ENCODE measurements at places on chromosomes 11 and 22. TPM values are rescaled to one million over a fixed set of nuclear protein-coding genes. Genes with fewer than 3 reads are reported as not detected.

DNA sequence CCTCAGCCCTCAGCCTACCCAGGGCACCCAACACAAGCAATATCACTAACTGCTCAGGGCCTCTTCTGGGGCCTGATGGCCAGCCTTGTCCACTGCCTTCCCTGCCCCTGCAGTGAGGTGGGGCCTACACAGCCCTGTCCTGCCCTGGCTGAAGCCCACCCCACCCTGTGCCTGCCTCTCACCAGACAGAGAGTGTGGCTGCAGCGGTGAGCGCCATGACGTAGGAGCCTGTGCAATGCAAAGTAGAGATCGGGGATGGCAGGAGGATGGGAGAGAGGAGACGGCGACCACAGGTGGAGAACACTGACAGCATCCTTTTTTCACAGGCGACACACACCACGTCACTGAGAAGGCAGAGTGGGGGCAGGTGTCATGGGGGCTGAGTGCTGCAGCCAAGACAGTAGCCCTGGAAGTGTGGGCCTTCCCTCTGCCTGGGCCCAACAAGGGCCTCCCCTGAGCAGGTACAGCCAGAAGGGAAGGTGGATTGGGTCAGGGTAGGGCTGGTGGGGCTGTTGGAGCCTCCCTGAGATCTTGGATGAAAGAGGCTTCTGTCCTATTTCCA is 65.3 kb upstream of the CLTCL1 start:
- DNase-seq, result no peak

DNA sequence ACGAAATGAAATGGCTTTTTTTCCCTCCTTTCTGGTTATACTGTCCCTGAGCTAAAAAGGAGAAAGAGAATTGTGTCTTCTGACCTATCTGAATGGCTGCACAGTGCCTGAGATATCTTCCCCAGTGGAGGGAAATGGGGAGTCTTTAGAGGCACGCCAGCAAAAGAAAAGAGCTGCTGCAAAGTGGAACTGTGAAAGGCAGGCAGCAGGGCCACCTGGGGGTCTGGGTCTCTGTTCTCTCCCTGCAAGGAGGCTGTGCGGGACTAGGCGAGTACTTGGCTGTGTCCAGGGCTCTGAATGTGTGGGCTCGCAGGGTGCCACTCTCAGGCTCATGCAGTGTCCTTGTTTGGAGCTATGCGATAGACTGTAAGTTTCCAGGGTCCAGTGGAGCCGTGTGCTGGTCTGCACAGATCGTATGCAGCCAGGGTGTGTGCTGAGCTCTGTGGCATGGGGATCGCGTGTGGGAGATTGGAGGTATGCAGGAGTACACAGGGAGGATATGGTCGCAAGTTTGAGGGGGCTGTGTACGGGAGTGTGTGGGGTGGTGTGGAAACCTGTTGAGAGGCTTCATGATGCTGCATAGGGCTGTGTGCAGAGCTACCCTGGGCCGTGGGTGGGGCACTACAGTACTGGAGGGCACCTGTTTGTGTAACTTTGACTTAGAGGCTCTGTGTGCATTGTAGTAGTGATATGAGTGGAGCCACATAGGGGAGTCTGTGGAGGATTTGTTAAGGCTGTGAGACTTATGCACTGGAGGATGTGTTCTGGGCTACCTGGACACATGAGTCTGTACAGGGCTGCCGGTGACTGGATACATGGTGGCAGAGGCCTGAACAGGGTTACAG is 70.1 kb upstream of the OLFML1 start:
- no peak for DNase-seq

DNA sequence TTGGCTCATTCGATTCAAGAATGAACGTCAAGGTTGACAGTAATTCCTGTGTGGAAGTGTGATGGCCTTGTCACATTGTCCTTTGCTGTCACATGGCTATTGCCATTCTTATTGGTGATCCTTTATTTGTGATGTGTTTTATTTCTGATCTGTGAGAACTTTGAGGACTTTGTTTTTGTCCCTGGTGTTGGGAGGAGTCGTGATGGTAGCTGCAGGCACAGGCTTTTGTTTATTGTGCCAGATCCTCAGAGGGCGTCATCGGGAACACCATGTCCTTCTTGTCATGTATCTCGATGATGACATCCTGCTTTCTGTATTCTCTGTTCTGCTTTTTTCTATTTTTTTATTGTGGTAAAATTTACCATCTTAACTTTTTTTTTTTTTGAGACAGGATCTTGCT is 5.6 kb downstream of the PICK1 start:
- no peak for DNase-seq

DNA sequence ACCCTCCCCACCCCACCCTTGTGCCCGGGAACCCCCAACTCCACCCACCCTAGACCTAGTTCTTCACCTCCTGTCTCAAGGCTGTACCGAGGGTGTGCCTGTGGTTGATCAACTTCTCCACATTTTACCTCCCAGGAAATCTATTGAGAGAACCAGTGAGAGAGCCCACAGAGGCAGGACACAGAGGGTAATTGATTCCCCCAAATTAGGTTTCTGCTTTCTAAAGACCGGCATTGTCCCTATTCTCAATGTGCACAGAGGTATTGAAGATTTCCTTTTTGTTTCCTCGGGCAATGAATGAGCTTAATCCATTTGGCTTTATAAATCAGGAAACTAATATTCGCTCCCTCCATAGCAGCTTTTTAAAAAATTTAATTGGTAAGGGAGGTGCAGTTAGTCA is 6.0 kb upstream of the LMO1 start:
- no peak for DNase-seq

DNA sequence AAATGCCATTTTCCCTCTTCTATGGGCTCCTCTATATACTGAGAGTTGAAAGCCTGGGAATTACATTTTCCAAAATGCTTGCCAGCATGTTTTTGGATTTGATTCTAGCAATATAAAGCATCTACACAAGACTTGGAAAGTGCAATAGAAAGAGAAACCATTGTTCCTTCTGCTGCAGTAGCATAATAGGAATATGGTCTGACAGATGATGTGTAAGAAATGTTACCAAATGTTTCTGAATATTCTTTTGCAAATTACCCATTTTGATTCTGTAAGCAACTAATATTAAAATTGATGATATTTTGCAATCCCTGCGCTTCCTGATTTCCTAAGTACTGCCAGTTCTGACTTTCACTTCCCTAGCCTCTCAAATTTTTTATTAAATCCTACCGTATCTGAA is 61.6 kb downstream of the CASP12 start:
- DNase-seq, result no peak

- DNase-seq, result no peak
Measured at GRCh38 chr22:48647606-48648515, 1179.8 kb downstream of the BRD1 start.

The NXPE2 gene
- not detected for total RNA-seq

DNA sequence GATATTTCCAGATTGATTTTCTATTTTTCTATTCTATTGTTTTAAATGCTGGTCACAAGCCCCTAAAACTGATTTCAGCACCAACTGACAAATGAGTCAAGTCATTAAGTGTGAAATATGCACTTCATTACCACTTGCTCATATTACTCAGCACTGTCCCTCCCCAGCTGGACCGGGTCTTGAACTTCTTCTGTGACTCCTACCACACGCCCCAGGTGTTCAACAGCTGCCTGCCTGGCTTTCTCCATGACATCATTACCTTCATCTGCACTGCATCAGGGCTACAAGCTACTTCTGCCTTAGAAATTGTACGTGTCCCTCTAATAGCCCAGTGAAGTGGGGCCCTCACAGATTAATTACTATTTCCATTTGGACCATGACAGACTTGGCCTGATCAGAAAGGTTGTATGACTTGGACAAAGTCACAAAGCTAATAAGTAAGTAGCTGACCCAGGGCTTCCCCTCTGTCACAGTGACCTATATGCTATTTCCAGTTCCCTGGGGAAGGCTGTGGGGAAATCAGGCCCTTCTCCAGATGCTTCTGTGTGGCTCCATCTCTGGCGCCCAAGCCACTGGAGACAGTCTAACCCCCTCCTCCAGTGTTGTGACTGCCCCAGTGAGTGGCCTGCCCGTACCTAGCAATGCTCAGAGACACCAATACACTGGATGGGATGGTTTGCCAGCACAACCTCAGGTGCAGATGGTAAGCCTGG is 18.1 kb downstream of the TBC1D10A start:
- no peak for DNase-seq

- no peak for DNase-seq
Measured at GRCh38 chr11:62398011-62398994, 20.5 kb upstream of the SCGB1A1 start.

DNA sequence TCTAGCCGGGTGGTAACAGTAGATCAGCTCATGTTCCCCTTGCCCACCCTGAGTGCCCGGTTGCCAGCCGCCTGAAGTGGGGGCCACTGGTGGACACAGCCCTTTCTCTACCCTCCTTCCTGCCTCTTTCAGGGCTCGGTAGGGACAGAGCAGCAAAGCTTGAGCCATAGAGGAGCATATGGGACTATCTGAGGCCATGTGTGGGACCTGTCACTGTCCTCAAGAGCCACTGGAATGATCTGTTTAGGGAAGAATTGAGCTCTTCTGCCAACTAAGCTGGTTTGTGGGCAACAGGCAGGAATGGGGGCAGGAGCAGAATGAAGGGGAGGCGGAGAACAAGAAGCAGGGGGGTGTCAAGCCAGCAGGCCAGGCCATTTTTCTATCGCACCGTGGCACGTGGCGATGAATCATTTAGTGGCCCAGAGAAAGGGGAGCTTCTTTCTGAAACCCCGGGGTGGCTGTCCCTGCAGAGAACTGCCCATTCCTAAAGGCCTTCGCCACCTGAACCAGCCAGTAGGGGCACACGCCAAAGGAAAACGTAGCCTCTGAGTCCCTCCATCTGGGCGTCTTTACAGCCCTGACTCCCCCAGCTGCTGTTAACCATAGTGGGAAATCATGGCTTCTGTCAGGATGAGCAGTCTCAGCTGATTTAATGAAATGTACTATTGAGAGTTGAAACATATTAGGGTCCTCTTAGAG is 8.8 kb downstream of the ASPHD2 start:
- no peak for DNase-seq

DNA sequence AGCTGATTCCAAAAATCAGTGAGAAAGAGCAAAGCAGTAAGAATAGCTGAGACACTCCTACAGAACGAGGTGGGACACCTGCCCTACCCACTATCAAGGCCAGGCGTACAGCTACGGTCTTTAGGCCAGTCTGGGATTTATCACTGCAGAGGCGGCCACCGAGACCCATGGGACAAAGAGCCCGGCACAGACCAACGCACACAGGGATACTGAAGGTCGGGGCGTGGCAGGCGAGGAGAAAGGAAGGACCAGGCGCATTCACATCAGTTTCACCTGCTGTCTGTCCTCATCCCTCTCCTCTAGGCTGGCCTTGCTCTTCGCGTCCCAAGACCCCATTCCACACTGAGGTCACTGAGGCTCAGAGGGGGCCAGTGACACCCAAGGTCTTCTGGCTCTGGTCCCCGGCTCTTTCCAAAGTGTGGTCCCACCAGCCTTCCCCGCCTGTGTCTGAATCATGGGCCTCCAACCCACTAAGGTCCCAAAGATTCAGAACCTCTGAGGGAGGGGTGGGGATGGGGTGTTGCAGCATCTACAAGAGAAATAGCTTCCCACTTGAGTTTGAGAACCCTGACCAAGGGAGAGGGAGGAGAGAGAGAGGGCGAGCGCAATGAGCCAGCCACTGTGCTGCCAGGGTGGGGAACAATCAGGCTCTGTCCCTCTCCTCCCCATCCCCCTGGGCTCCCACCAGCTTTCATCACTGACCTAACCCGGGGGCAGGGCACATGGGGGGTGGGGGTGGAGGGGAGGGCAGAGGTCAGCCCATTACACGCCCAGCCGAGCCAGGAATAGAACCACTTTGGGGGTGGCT is 7.2 kb upstream of the PICK1 start:
- DNase-seq, result no peak

- no peak for DNase-seq
Measured at GRCh38 chr11:94787801-94788200, 19.6 kb downstream of the AMOTL1 start.

- peak; percentile 57 for DNase-seq
Measured at GRCh38 chr11:117819096-117820040, 5.2 kb downstream of the FXYD2 start.
